ENCODE measurements at places on chromosomes 13 and 19. TPM values are rescaled to one million over a fixed set of nuclear protein-coding genes. Genes with fewer than 3 reads are reported as not detected.

Gene DCT
- 0.54 TPM for total RNA-seq

Gene LGALS14
- not detected for total RNA-seq

- H3K4me3 ChIP-seq = no peak overlapping the region
- H3K27ac ChIP-seq = no peak overlapping the region
- no peaks in the 10 kb centered on the region for H3K27me3 ChIP-seq
- H3K4me1 ChIP-seq = peaks cover 2% of the 10 kb centered on the region
- DNase-seq = no peak
Observed at GRCh38 chr13:32650705-32651311, 64.6 kb downstream of the PDS5B start.

DNA sequence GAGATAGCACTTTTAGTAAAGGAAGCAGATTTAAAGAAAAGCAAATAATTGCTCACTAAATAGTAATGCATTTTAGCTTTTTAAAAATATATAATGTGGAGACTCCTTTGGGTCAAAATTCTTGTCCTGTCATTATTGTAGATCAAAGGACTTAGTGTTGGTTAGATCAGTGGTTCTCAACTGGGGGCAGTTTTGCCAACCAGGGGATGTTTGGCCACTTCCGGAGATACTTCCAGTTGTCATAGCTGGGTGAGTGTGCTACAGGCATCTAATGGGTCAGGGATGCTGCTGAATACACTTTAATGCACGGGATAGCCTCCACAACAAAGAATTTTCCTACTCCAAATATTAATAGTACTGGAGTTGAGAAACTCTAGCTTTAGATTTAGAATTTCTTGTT lies 126.8 kb downstream of the LMO7 start:
- peak overlapping the region; percentile 68 for H3K27ac ChIP-seq
- H3K27me3 ChIP-seq = no peaks in the 10 kb centered on the region
- H3K4me1 ChIP-seq = peaks cover 11% of the 10 kb centered on the region
- peak overlapping the region; percentile 48 for H3K4me3 ChIP-seq

DNA sequence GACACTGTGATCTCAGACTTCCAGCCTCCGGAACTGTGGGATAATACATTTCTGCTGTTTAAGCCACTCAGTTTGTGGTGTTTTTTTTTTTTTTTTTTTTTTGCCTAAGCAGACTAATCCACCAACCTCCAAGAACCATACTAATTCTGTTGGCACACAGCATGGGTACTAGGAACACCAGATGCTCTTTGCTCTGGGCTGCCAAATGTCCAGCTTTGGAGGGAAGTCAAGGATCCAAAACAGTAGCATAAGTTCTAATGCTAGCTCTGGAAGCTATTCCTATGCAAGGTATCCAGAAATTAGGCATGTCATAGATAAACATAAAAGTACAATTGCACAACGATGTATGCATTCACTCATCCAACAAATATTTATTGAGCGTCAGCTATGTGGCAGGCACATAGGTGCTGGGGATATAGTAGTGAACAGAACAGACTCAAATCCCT lies 64.5 kb upstream of the WDFY2 start:
- H3K4me1 ChIP-seq = no peaks in the 10 kb centered on the region
- H3K27me3 ChIP-seq = no peaks in the 10 kb centered on the region
- no peaks in the 10 kb centered on the region for H3K36me3 ChIP-seq
- no peak for DNase-seq
- H3K27ac ChIP-seq = no peak overlapping the region

DNA sequence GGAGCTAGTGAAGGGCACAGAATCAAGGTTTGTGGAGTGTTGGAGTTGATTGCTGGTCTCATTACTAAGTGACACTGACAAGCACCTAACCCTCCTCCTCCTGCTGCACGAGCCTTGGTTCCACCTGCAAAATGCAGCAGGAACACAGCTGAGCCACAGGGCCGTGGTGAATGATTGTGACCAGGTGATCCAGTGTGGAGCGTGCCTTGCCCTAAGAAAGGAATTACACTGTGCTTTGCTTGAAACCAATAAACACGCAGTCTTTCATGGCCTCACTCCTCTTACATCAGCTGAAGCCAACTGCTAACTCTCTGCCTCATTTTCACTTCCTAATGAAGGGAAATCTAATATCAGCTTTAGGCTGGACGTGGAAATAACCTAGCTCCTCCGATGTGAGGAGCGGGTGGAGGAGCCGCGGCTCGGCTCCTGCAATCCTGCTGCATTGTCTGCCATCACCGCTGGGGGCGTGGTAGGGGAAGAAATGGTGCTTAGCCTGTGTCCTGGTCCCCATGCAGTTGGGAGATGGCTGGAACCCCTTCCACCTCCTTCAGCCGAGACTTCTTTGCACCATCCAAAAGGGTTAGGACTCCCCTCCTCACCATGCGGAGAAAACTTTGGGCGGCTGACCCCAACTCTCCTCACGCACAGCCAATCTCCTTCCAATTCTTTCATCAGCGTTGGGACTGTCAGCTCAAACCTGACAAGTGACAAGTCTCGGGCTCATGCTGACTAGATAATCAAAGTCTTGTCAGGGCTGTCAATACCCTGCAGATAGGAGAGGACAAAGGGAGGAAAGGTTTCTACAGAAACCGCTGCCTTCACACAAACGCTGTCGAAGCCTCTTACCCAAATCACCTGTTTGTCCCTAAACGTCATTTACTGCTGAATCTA lies 427.9 kb downstream of the ZNF536 start:
- no peaks in the 10 kb centered on the region for H3K36me3 ChIP-seq
- H3K27me3 ChIP-seq = no peaks in the 10 kb centered on the region
- H3K27ac ChIP-seq = no peak overlapping the region
- no peaks in the 10 kb centered on the region for H3K4me1 ChIP-seq

- H3K27me3 ChIP-seq = no peaks in the 10 kb centered on the region
- no peak within 1 kb of the TSS for H3K27ac ChIP-seq
- no peaks in the 10 kb centered on the region for H3K4me1 ChIP-seq
- peak within 1 kb of the TSS; percentile 93 for H3K4me3 ChIP-seq
Observed at GRCh38 chr19:37906869-37907734, at the start of gene SIPA1L3. TSS of gene SIPA1L3 (plus strand) at chr19:37907208. CDS start at chr19:38081566, 174,358 bp downstream.

Gene LMO7
- total RNA-seq = 56.4 TPM

- H3K27ac ChIP-seq = no peak within 1 kb of the TSS
- no peaks in the 10 kb centered on the region for H3K4me1 ChIP-seq
- H3K27me3 ChIP-seq = no peaks in the 10 kb centered on the region
- no peak within 1 kb of the TSS for H3K4me3 ChIP-seq
- peak; percentile 77 for DNase-seq
Observed at GRCh38 chr19:7636691-7637373, at the start of gene STXBP2. TSS of gene STXBP2 (plus strand) at chr19:7637110. CDS start at chr19:7637150, 40 bp downstream.

GRCh38 chr13:102872131-102872530 lies 26.3 kb downstream of the ERCC5 start:
- no peak for DNase-seq
- H3K27ac ChIP-seq = no peak overlapping the region
- H3K4me1 ChIP-seq = peaks cover 2% of the 10 kb centered on the region
- peaks cover 7% of the 10 kb centered on the region for H3K36me3 ChIP-seq

- no peak overlapping the region for H3K27ac ChIP-seq
- no peaks in the 10 kb centered on the region for H3K27me3 ChIP-seq
- no peaks in the 10 kb centered on the region for H3K4me1 ChIP-seq
- H3K36me3 ChIP-seq = no peaks in the 10 kb centered on the region
Observed at GRCh38 chr13:95455782-95456181, 96.7 kb upstream of the CLDN10 start.

Gene ZSCAN1
- not detected for total RNA-seq

- H3K4me3 ChIP-seq = no peak overlapping the region
- H3K27ac ChIP-seq = no peak overlapping the region
- H3K4me1 ChIP-seq = no peaks in the 10 kb centered on the region
- H3K27me3 ChIP-seq = no peaks in the 10 kb centered on the region
Observed at GRCh38 chr13:26528527-26528926, 29.0 kb upstream of the WASF3 start.

- no peaks in the 10 kb centered on the region for H3K27me3 ChIP-seq
- H3K27ac ChIP-seq = no peak overlapping the region
- no peak overlapping the region for H3K4me3 ChIP-seq
- H3K4me1 ChIP-seq = no peaks in the 10 kb centered on the region
- no peaks in the 10 kb centered on the region for H3K36me3 ChIP-seq
Observed at GRCh38 chr13:48644141-48644540, 9.6 kb upstream of the CYSLTR2 start.

DNA sequence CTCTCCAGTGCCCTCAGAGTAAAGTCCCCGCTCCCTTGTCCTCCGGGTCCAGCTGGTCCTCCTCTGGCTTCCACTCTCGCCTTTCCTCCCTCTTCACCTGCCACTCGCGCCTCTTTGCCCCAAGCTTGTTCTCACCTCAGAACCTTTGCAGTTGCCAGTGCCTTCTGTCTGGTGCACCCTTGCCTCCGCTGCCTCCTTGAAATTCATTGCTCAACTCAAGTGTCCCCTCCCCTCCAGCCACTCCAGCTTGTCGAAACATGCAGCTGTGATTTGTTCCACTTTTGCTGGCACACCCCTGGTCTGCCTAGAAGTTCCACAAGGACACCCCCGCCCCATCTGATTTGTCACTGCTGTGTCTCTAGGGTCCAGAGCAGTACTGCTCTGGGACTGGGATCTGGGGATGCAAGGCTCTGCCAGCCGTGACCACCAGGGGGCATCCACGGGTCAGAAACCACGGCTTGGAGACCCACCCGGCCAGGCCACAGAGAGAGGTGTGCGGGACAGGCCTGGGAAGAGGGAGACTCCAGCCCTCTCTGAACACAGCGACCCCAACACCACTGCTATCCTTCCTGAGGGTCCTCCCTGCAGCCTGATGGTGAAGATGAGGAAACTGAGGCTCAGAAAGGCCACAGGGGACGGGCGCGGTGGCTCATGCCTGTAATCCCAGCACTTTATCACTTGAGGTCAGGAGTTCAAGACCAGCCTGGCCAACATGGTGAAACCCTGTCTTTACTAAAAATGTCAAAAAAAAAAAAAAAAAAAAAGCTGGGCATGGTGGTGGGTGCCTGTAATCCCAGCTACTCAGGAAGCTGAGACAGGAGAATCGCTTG lies 49.9 kb downstream of the AP1M1 start:
- H3K27ac ChIP-seq = no peak overlapping the region
- no peaks in the 10 kb centered on the region for H3K4me1 ChIP-seq
- no peak overlapping the region for H3K4me3 ChIP-seq
- no peaks in the 10 kb centered on the region for H3K27me3 ChIP-seq
- H3K36me3 ChIP-seq = no peaks in the 10 kb centered on the region

DNA sequence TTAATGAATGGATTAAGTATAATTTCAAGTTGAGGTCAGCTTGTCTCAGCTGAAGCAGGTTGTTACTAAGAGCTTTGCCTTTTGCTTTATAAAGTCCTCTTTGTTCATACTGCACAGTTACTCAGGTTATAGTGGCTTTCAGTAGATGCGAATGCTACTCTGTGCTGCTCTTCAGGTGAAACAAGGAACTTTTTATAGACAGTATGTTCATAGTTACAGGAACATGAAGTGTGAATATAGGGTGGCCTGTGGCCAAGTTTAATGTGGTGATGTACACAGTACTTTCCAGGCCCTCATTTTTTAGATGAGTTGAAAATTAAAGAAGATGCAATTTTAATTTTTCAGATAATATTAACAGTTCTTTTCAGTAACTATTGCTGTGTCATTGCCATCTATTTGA lies 20.8 kb downstream of the SUGT1 start:
- H3K27me3 ChIP-seq = no peaks in the 10 kb centered on the region
- no peaks in the 10 kb centered on the region for H3K36me3 ChIP-seq
- no peak for DNase-seq
- H3K27ac ChIP-seq = no peak overlapping the region
- no peaks in the 10 kb centered on the region for H3K4me1 ChIP-seq

DNA sequence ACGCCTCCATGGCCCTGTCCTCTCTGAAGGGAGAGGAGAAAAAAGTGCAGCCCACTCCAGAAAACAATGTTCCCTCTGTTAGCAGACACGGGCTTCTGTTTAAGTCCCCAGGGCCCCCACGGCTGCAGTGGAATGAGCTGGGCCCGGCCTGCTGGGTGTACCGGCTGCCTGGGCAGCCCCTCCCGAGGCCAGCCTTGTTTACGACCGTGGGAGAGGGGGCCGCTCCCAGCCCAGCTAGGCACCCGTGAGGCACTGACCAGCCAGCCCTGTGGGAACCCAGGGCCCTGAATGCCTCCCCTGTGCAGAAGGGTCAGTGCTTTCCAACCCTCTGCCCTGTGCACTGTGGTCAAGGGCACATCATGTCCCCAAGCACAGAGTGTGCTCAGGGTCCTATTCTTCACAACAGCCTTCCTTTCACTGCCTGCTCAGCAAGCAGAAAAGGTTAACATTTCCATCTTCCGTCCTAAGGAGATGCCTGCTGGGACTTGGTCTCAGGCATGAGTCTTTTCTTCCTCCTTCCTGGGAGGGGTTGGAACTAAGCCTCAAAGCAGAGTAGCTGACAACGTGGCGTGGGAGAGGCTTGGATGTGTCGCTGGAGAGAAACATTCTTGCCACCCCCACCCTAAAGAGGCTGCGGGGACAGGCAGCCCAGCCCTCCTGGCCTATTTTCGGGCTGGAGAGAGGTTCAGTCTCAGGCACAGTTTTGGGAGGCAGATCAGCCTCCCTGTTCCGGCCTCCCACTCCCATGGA lies 90.1 kb downstream of the RGCC start:
- H3K27me3 ChIP-seq = no peaks in the 10 kb centered on the region
- H3K27ac ChIP-seq = no peak overlapping the region
- no peaks in the 10 kb centered on the region for H3K36me3 ChIP-seq
- no peaks in the 10 kb centered on the region for H3K4me1 ChIP-seq

- H3K4me1 ChIP-seq = no peaks in the 10 kb centered on the region
- DNase-seq = peak; percentile 12
- H3K27me3 ChIP-seq = no peaks in the 10 kb centered on the region
- no peak overlapping the region for H3K27ac ChIP-seq
- no peaks in the 10 kb centered on the region for H3K36me3 ChIP-seq
Observed at GRCh38 chr19:39303373-39304184, 7.4 kb downstream of the IFNL1 start.

Gene RNF126
- 26.7 TPM for total RNA-seq

- no peak for DNase-seq
- H3K4me1 ChIP-seq = no peaks in the 10 kb centered on the region
- peak overlapping the region; percentile 91 for H3K4me3 ChIP-seq
- no peaks in the 10 kb centered on the region for H3K27me3 ChIP-seq
- no peaks in the 10 kb centered on the region for H3K36me3 ChIP-seq
Observed at GRCh38 chr19:35776102-35776788, 881 bp downstream of the ARHGAP33 start.

- DNase-seq = no peak
- no peak overlapping the region for H3K4me3 ChIP-seq
- H3K27me3 ChIP-seq = no peaks in the 10 kb centered on the region
- H3K4me1 ChIP-seq = no peaks in the 10 kb centered on the region
- H3K36me3 ChIP-seq = no peaks in the 10 kb centered on the region
Observed at GRCh38 chr19:8017808-8018207, 12.4 kb upstream of the ELAVL1 start.

Gene FBXO27
- total RNA-seq = 8.6 TPM

DNA sequence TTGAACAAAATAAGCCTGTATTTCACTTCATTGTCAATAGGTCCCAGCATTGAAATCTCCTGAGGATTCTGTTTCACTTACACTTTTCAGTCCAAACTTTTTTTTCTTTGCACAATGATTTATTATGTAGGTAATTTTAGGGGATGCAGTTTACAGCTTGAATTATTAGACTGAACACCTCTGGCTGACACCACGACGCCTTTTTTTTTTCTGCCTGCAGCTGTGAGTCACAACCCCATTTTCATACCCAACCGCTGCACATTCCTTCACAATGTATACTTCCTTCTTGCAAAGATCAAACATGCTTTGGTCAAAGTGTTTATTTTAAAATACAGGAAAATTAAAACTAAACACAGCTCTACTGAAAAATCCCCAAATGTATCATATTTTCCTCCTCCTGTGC lies 11.4 kb downstream of the ZIC2 start:
- H3K4me3 ChIP-seq = no peak overlapping the region
- H3K4me1 ChIP-seq = no peaks in the 10 kb centered on the region
- H3K27me3 ChIP-seq = no peaks in the 10 kb centered on the region
- no peak for DNase-seq
- no peaks in the 10 kb centered on the region for H3K36me3 ChIP-seq
